ENCODE measurements at places on chromosomes 3 and 15.

GRCh38 chr15:58401276-58401675, 30.5 kb upstream of the LIPC start:
- DNase-seq: no peak

DNA sequence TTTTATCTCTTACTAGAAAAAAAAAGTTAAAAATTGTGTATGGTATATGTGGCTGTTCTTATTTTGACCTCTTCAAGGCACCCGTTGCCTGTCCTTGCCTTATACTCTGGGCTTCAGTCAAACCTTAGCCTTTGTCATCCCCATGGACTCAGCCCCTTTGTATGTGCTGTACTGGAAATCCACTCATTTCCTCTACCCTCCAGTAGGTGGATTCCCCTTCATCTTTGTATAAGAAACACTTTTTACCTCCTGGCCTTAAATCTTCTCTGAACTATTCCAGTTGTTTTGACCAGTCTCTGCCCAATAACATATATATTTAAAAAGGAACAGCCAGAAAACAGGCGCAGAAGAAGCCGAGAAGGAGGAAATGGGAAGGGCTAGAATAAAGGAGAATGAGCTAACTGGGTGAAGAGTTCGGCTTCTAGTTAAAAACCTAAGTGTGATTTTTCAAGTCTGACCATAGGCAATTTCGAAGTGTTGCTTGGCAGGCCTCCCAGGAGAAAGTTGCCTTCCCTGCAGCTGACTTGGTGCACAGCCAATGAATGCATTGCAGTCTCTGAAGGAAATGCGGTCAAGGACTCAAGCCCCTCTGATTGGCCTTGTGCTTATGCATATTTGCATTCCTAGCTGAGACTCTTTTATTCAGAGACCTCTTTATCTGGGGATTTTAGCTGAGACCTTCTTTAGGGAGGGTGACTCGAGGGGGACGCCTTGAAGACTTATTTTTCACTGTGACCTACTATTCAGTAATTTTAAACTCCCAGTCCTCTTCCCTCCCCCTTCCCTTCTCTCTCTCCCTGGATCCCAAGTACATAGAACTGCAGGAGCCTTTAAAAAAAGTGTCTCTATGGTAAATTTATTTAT, 277.4 kb downstream of the ROBO1 start:
- DNase-seq: peak; percentile 23

GRCh38 chr3:193974191-193974652, 161.7 kb upstream of the HES1 start:
- no peak for DNase-seq

- DNase-seq: no peak
Observed at GRCh38 chr3:53142986-53143385, 12.8 kb upstream of the RFT1 start.

- peak; percentile 55 for DNase-seq
Observed at GRCh38 chr15:25863111-25863967, at the start of gene ATP10A. ATP10A (minus strand) TSS chr15:25863327; CDS start chr15:25863096, 231 bp downstream.
